ENCODE measurements at places on chromosomes 16 and 17. TPM values are rescaled to one million over a fixed set of nuclear protein-coding genes. Genes with fewer than 3 reads are reported as not detected.

Gene AIPL1
- total RNA-seq, result not detected

Gene CCDC144A
- total RNA-seq, result 7.6 TPM

Gene C17orf100
- total RNA-seq, result 1.6 TPM

Gene COX6A2
- total RNA-seq, result not detected
